ENCODE measurements at places on chromosomes 1 and 21.
A peak's percentile ranks its signal among the peaks of the same experiment; 100 is the strongest.

GRCh38 chr1:24486331-24487065 lies 16.1 kb upstream of the RCAN3 start:
- DNase-seq, result peak; percentile 30

- DNase-seq, result no peak
These were observed 398.1 kb upstream of the LYPLAL1 start for GRCh38 chr1:218775501-218776021.

DNA sequence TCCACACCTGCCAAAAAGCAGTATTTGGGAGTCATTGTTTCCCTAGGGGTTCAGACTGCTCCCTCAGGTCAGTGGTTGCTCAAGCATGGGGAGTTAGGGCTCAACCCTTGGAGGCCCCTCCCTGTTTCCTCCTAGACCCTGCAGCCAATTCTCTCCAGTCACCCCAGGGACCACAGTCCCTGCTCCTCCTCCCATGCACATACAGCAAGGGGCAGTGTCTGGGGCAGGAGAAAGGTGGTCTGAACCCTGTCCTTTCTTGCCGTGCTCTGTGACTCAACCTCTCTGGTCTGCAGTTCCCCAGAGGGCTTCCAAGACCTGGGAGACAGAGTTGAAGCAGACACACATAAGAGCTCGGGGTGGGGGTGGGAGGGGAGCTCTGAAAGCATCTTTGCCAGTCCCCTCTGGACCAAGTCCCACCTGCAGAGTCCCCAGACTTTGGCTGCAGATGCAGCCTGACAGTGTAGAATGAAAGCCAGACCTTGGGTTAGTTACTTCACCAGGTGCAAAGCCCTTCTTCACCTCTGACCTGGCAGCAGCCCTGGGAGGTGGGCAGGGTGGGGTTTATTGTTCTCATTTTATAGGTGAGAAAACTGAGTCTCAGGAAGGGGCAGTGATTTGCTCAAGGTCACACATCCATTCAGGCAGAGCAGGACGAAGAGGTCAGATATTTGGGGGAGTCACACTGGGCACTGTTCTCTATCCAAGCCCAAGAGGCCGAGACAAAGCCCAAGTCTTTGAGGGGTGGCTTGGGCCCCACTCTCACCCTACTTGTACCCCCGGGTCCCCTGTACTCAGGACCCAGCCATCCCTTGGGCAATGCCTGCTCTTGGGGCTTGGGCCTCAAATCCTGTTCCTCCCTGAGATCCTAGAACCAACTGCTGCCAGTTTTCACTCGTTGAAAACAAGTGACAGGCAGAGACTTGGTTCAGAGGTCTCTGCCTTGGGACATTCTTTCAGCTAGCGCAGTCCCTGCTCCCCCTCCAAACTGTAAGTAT lies 748 bp downstream of the PDZK1IP1 start:
- DNase-seq, result no peak

GRCh38 chr21:31351438-31351837 lies 7.4 kb upstream of the TIAM1 start:
- DNase-seq, result no peak

DNA sequence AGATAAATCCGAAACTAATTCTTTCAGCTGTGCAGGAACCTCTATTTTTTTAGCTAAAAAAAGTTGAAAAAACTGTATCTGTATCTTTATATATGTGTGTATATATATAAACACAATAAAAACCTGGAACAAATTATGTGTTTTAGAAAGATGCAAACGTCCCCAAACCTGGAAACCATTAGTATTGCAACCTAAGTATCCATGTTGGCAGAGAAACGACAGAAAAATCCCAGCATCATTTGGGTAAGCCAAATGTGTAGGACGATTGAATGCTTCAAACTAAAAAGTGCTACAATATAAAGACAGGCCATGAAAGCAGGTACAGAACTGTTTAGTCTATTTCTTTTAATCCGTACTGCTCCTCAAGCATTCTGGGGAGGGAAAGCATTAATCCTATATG lies 87.9 kb downstream of the AHCTF1 start:
- DNase-seq, result no peak

- no peak for DNase-seq
These were observed 56.5 kb downstream of the HHAT start for GRCh38 chr1:210385228-210385627.

- no peak for DNase-seq
These were observed 35.6 kb downstream of the SOX13 start for GRCh38 chr1:204108312-204109141.

GRCh38 chr1:228990906-228991569 lies 255.8 kb downstream of the RHOU start:
- no peak for DNase-seq

GRCh38 chr1:96579636-96580035 lies 141.9 kb upstream of the PTBP2 start:
- DNase-seq, result no peak

DNA sequence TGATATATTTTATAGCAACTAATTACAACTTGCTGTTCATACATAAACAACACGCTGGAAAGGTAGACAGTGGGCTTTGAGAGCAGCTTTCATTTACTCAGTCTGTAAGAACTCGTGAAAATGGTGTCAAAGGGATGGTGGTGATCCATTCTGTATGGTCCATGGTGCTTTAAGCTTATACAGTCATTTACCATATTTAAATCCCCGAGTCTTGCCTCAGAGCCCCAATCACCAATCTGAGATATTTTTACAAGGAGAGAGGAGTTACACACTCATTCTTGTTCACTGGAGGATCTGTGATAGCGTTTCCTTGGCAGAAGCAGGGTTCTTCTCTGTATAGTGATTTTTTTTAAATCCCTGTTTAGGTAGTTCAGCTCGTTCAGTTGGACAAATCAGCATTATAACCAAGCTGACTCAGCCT lies 694.6 kb downstream of the USP25 start:
- DNase-seq, result no peak

- DNase-seq, result no peak
These were observed 123.2 kb downstream of the NTNG1 start for GRCh38 chr1:107264007-107264406.

- no peak for DNase-seq
These were observed 1160.8 kb upstream of the B3GALT2 start for GRCh38 chr1:194347200-194347599.

DNA sequence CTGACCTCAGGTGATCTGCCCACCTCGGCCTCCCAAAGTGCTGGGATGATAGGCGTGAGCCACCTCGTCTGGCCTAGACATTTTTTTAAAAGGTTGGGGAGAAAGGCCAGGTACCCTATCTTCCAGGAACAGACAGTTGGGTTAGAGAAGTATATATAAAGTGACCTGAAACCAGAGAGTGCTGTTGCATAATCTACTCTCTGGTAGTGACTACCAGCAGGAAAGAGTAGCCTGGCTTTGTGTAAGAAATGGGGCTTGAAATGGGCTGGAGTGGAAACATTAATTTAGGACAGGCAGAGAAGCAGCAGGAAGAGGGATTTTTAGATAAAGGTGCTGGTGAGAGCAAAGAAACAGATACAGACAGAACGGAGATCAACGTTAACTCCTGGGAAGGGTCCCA lies 125.8 kb upstream of the HOOK1 start:
- DNase-seq, result no peak

- no peak for DNase-seq
These were observed 350.9 kb downstream of the S1PR1 start for GRCh38 chr1:101587741-101588140.

GRCh38 chr1:116374353-116375147 lies 1.5 kb downstream of the ATP1A1 start:
- DNase-seq, result peak; percentile 44

DNA sequence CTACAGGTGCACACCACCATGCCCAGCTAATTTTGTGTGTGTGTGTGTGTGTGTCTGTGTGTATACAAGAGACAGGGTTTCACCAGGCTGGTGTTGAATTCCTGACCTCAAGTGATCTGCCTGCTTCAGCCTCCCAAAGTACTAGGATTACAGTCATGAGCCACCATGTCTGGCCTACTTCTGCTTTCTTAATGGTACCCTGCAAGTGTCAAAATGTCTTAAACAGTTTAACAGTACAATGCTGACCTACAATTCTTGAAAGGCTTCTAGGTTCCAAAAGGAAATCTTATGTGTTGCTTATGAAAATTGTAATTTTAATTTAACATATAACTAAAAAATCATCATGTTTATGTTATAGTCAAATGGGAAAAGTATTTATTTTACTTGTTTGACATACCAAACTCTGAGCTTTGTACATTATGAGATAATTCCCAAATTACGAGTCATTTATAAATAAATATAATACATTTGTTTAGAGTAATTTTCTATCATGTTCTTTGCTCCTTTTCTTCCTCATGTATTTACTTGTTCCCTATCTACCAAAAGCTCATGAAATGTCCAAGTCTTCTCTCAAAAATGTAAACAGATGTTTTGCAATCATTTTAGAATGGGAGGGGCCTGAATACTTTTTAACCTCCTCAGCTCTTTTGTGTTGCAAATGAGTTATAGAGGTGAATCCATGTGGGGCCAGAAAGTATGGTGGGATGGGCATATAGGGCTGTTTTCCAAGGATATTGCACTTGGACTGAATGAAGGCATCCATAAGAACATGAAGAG lies 8.4 kb upstream of the VCAM1 start:
- no peak for DNase-seq

DNA sequence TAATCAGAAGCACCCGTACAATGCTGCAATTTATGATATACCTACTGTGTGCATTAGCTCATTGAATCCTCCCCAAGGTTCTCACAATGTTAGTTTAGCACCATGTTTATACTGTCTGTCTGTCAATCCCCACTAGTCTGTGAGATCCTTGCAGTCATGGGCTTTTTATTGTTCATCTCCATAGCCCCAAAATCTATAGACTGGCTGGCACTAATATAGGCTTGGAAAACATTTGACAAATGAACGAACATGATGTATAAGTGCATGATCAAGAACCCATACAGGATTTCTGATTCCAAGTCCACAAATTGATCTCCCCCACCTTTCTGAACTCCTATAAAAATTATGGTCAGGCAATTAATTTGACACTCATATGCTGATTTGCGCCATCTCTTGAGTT lies 290.0 kb downstream of the OMA1 start:
- DNase-seq, result no peak

DNA sequence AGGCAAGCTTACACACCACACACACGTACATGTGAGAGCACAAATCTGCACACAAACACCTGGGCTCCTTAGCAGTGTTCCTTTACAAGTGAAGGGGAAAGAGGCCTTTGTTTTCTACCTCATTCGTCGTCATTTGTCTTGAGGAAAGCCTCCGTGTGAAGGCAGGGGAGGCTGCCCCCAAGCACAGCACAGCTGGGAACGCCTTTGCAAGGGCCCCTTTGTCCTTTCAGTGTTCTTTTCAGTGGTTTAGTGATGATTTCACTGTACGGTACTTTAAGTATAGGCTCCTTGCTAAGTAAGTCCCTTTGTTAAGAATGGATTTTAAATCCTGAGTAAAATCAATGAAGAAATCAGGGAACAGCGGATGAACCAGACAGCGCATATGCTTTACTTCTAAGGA lies 94.1 kb downstream of the PGBD5 start:
- no peak for DNase-seq

- no peak for DNase-seq
These were observed 46.2 kb upstream of the EDEM3 start for GRCh38 chr1:184800876-184801275.

DNA sequence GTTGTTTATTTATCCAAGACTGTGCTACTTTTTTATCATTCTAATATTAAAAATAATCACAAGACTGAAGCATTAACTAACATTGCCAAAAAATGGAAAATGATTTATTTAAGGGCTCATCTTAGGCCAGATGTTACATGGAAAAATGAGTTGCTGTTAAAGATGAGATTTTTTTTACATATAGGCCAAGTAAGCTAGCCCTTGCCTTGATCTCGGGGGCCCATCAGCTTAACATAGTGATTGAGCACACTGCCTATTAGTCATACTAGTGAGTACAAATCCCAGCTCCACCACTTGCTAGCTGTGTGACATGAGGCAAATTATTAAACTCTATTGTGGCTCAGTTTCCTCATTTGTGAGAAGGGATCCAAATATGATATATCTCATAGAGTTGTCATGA lies 275.9 kb upstream of the SNX7 start:
- no peak for DNase-seq

- no peak for DNase-seq
These were observed 25.0 kb upstream of the CHRM3 start for GRCh38 chr1:239361403-239361802.

DNA sequence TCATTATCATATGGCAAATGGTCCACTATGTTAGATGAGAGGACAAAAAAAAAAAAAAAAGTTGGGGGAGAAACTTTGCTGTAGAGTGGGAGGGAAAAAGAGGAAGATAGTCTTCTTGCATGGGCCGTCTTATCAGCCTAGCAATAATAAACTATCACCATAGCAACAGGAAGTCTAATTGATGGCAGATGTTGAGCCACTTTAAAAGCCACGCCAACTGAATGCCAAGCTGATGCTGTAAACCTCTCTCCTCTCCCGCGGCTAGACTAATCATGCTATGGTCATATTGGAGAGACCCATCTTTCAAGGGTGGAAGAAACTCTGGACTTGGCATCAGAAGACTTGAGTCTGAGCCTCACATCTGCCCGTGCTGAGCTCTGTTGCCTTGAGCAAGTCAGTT lies 122.2 kb upstream of the HOOK1 start:
- no peak for DNase-seq

- DNase-seq, result no peak
These were observed 64.4 kb downstream of the KCTD3 start for GRCh38 chr1:215631489-215631888.

- no peak for DNase-seq
These were observed 65.8 kb downstream of the AK5 start for GRCh38 chr1:77347646-77348045.

DNA sequence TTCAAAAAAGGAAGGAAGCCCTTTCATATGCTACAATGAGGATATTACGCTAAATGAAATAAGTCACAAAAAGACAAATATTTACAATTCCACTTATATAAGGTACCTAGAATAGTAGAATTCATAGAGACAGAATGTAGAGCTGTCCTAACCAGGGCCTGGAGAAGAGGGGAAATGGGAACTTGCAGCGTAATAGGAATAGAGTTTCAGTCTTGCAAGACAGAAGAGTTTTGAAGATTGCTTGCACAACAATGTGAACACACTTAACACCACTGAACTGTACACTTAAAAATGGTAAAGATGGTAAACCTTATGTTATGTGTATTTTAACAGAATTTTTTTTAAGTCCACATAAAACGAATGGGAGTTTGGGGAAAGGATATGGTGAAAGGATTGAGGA lies 2.9 kb downstream of the CD1B start:
- no peak for DNase-seq

DNA sequence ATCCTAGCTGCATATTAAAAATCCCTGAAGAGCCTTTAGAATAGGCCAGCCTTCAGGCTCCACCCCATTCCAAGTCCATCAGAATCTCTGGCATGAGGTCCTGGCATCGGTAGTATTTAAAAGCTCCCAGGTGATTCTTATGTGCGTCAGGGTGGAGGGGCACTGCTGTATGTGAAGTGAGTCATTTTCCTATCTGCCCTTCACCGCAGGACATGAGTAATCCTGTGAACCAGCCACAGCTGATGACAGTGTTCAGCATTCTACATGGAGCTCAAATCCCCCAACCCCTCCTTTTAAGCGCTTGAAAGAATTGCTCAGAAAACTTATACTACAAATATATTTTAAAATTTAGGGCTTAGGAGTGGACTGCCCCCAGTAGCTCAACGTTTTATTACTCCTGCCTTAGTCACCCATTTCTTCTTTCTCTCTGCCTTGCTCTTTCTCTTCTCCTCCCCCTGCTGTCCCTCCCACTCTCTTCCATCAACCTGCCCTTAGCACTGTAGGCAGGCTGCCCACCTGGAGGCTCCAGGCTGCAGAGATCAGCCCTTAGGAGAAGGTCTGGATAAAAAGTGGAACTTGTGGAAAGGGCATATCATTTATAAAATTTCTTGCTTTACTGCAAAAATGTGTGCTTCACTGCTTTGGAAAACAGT lies 73.8 kb upstream of the ZNF281 start:
- no peak for DNase-seq

GRCh38 chr1:223754681-223755431 lies 42.5 kb downstream of the CAPN2 start:
- DNase-seq, result no peak

GRCh38 chr1:184684285-184685074 lies 70.2 kb downstream of the EDEM3 start:
- no peak for DNase-seq

Data from activated T-cell treated with anti-CD3 and anti-CD28 coated beads, Interleukin-2, amount 50 U/mL, for 1 hour (primary cell).